ENCODE measurements at places on chromosomes 5 and 9. TPM values are rescaled to one million over a fixed set of nuclear protein-coding genes. Genes with fewer than 3 reads are reported as not detected.

- DNase-seq = no peak
Observed at GRCh38 chr9:7045361-7045760, 287.6 kb downstream of the KDM4C start.

The UBE2QL1 gene
- polyA plus RNA-seq = 0.84 TPM

GRCh38 chr5:178308541-178309092 lies 76.0 kb upstream of the PHYKPL start:
- no peak for DNase-seq

- DNase-seq = no peak
Observed at GRCh38 chr5:179923436-179923835, 15.7 kb upstream of the TBC1D9B start.

GRCh38 chr5:127801751-127802476 lies 98.7 kb downstream of the CCDC192 start:
- DNase-seq = no peak

GRCh38 chr9:70222354-70222753 lies 36.4 kb upstream of the SMC5 start:
- no peak for DNase-seq

- DNase-seq = no peak
Observed at GRCh38 chr9:115757461-115757860, 396.1 kb upstream of the PAPPA start.

DNA sequence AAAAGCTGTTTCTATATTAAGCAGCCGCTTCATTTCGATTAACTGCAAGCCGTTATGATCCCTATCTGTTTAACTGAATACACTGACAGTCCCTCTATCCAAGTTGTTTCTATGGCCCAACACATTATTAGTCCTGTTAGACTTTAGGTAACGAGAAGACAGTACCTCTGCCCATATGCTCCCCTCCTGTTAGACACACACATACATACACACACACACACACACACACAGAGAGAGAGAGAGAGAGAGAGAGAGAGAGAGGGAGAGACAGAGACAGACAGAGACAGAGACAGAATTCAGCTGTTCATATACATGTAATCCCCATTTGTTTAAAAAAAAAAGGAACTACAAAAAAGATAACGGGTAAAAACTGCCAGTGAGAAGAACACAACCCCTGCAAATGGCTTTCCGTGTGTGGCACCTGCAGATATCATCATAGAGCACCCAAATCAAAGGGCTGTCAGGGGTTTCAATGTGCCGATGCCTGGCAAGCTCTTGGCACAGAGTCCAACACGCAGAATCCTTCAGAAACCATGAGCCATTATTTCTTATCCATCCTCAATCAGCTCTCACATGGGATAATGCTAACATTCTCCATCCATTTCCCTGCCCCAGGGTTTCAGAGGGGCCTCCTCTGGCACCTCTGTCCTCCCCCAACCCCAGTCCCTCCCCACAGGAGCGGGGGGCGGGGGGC lies 144.0 kb downstream of the MYO10 start:
- DNase-seq = peak; percentile 68

DNA sequence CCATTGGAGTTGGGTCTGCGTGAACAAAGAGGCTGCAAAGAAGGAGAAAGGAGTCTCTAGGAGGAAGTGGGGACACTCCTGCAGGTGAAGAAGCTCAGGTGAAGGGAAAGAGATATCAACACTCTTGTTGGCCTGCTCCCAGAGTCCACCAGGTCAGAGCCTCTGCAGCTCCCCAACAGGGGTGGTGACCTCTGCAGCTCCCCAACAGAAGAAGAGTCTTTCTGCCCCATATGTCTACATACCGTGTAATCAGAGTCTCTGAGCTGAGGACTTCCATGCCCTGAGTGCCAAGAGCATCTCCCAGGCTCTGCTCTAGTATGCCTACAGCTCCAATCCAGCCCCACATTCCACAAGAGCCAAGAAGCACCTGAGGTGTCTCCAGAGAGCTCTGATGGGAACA lies 67.4 kb upstream of the TRPC7 start:
- no peak for DNase-seq

DNA sequence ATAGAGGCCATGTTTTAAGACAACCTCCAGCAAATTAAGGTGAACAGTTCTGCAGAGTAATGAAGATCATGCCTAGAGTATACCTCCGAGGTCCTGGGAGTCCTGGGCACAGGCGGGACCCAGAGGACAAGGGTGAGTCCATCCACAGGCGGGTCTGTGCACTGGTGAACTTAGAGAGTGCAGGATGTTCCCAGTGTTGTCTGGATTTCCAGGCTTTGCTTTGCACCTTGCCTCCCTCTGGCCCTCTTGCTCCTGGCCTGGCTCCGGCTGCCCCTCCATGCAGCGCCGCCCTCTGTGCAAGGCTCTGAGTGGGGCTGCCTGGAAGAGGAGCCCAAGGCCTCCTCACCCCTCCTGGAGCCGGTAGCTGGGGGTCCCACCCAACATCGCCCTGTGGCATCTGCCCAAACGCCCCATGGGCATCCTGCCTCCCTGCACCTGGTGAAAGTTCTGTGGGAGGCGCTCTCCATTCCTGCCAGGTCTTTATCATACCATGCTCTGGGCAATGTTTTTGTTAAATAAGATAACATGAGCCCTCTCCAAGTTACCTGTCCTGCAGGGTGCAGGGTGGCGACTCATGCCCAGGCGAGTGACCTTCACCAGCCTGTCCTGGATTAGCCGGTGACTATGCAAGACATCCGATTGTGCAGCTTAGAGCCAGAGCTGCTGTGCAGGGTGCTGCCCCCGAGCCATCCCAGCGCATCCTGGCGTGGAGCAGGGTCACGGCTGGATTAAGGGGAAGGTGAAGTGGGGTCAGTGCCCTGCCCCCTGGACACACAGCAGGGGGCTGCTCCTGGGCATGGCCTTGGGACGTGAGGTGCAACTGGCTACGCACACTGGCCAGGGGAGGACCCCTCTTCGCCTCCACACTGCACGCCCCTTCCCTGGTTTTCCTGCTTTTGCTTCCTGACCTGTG lies 41.3 kb upstream of the LPCAT1 start:
- DNase-seq = no peak

DNA sequence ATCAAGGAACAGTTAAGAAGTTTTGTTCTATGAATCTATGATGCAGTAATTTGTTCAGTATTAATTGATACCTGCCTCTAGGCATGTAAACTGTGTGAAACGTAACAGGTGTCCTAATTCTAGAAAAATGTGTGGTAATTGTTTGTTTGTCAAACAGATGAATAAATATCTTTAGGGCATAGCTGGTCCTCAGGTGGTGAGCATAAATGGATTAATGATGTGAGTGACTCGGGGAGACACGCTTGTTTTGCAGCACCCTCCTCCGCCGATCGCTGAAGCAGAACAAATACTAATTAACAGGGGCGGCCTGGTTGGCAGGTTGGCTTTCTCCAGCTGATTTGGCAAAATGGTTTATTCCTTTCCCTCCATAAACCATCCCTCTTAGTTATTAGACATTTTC lies 88.8 kb downstream of the TLE4 start:
- no peak for DNase-seq
